Activated CD4-positive, alpha-beta memory T cell treated with anti-CD3 and anti-CD28 coated beads, Interleukin-2, amount 10 ng/mL, durations not matched to agents 7 days and 5 days (primary cell): ENCODE measurements at places on chromosomes 3 and 15. TPM values are rescaled to one million over a fixed set of nuclear protein-coding genes. Genes with fewer than 3 reads are reported as not detected.

GRCh38 chr15:40766906-40767837 lies 2.6 kb upstream of the C15orf62 start:
- H3K27ac ChIP-seq, result no peak overlapping the region
- DNase-seq, result no peak
- peaks cover 13% of the 10 kb centered on the region for H3K36me3 ChIP-seq
- no peaks in the 10 kb centered on the region for H3K27me3 ChIP-seq
- H3K4me1 ChIP-seq, result peaks cover 56% of the 10 kb centered on the region
- H3K4me3 ChIP-seq, result no peak overlapping the region

DNA sequence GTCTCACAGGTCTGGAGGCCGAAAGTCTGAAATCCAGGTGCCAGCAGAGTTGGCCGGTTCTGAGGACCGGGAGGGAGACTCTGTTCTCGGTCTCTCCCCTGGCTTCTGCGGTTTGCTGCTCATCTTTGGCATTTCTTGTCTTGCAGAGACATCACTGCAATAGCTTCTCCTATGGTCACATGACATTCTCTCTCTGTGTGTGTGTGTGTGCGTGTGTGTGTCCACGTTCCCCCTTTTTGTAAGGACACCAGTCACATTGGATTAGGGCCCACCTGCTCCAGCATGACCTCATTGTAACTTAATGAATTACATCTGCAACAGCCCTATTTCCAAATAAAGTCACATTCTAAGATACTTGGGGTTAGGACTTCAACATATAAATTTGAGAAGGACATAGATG lies 12.4 kb upstream of the ATP10A start:
- no peaks in the 10 kb centered on the region for H3K36me3 ChIP-seq
- H3K27me3 ChIP-seq, result no peaks in the 10 kb centered on the region
- H3K27ac ChIP-seq, result no peak overlapping the region
- DNase-seq, result no peak
- no peaks in the 10 kb centered on the region for H3K4me1 ChIP-seq

GRCh38 chr3:183430325-183430957 lies 2.0 kb upstream of the MCF2L2 start:
- peaks cover 5% of the 10 kb centered on the region for H3K36me3 ChIP-seq
- H3K4me3 ChIP-seq, result peak overlapping the region; percentile 2
- H3K4me1 ChIP-seq, result peaks cover 68% of the 10 kb centered on the region
- H3K27ac ChIP-seq, result peak overlapping the region; percentile 49

DNA sequence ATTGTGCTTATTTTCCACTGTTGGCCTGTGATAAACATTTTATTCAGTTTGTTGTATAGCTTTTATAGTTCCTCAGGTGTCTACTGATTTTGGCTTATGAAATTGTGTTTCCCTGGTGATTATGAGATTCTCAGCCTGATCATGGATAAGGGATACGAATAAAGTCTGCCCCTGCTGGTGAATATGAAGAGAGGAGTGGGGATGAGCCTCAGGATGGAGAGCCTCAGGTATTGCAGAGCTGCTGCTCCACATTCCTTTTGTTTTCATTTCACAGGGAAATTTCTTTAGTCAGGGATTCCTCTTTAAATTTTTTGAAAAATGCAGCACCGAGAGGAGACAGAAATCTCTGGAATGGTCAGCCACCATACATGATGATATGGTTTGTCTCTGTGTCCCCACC lies 14.7 kb upstream of the RAB6B start:
- H3K36me3 ChIP-seq, result no peaks in the 10 kb centered on the region
- H3K4me3 ChIP-seq, result no peak overlapping the region
- no peak overlapping the region for H3K27ac ChIP-seq
- peaks cover 12% of the 10 kb centered on the region for H3K27me3 ChIP-seq
- no peak for DNase-seq

DNA sequence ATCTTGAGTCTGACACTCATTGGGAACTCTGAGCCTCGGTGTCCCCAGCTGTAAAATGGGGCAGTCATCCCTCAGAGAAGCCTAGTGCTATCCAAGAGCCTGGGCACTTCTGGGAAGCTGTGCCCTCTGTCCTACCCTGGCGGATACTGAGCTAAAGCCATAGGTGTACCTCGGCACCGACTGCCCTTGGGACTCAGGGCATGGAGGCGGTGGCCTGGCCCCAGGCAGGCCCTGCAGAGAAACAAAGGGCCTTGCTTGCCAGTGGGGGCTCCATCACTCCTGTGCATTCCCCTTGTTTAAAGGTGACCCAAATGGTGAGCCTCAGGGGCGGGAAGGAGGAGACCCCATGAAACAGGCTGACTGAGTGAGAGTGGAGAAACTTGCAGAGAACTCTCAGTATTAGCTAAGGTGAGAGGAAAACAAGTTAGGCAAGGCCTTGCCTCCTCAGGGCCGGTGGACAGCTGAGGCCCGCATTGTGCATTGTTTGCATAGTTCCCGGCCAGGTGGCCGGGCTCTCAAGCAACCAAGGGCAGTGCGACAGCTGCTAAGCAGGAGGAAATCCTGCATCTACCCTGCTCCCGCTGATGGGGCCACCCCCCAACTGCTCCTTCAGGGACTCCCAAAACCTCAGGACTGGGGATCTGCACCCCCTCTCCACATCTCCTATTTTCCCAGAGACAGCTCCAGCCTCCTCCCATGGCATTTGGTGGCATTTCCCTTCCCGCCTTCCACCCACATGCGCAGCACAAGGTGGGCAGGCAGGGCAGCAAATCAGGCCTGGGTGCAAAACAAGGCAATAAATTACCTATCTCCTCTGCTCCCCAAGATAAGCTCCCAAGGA lies 4.3 kb downstream of the PFKFB4 start:
- no peaks in the 10 kb centered on the region for H3K27me3 ChIP-seq
- no peak for DNase-seq
- H3K4me1 ChIP-seq, result peaks cover 28% of the 10 kb centered on the region
- H3K36me3 ChIP-seq, result peaks cover 31% of the 10 kb centered on the region

The RTP1 gene
- total RNA-seq, result not detected

GRCh38 chr3:113065336-113065735 lies 74.6 kb downstream of the GTPBP8 start:
- DNase-seq, result no peak
- H3K27ac ChIP-seq, result no peak overlapping the region
- H3K4me1 ChIP-seq, result no peaks in the 10 kb centered on the region
- peaks cover 7% of the 10 kb centered on the region for H3K36me3 ChIP-seq
- no peaks in the 10 kb centered on the region for H3K27me3 ChIP-seq

The ADAMTSL3 gene
- not detected for total RNA-seq

The RARB gene
- total RNA-seq, result not detected

The LSAMP gene
- not detected for total RNA-seq

The ROBO1 gene
- total RNA-seq, result not detected

The CTDSPL gene
- total RNA-seq, result 2.0 TPM

GRCh38 chr3:188185717-188186251 lies 31.8 kb downstream of the LPP start:
- DNase-seq, result no peak
- peaks cover 2% of the 10 kb centered on the region for H3K27me3 ChIP-seq
- no peak overlapping the region for H3K27ac ChIP-seq

GRCh38 chr3:8773941-8774542 lies 4.6 kb upstream of the OXTR start:
- H3K36me3 ChIP-seq, result no peaks in the 10 kb centered on the region
- H3K4me1 ChIP-seq, result peaks cover 7% of the 10 kb centered on the region
- no peak for DNase-seq
- no peak overlapping the region for H3K4me3 ChIP-seq
- H3K27ac ChIP-seq, result no peak overlapping the region
- peaks cover 24% of the 10 kb centered on the region for H3K27me3 ChIP-seq

GRCh38 chr15:77597804-77598453 lies 34.8 kb downstream of the LINGO1 start:
- H3K27ac ChIP-seq, result no peak overlapping the region
- no peaks in the 10 kb centered on the region for H3K4me1 ChIP-seq

GRCh38 chr3:44477312-44478030 lies at the start of gene ZNF445:
Gene ZNF445, minus strand, starts transcription at chr3:44477670. Its CDS starts 22,121 bp downstream, at chr3:44455549.
- H3K27me3 ChIP-seq, result no peaks in the 10 kb centered on the region
- peak within 1 kb of the TSS; percentile 78 for H3K27ac ChIP-seq
- peaks cover 22% of the 10 kb centered on the region for H3K4me1 ChIP-seq
- peaks cover 8% of the 10 kb centered on the region for H3K36me3 ChIP-seq
- peak; percentile 80 for DNase-seq

- DNase-seq, result peak; percentile 60
- peak overlapping the region; percentile 90 for H3K4me3 ChIP-seq
- peak overlapping the region; percentile 90 for H3K27ac ChIP-seq
- H3K36me3 ChIP-seq, result peaks cover 66% of the 10 kb centered on the region
- H3K27me3 ChIP-seq, result no peaks in the 10 kb centered on the region
- peaks cover 68% of the 10 kb centered on the region for H3K4me1 ChIP-seq
These were observed 2.4 kb downstream of the PML start for GRCh38 chr15:73996939-73997338.

- peaks cover 46% of the 10 kb centered on the region for H3K36me3 ChIP-seq
- peaks cover 56% of the 10 kb centered on the region for H3K4me1 ChIP-seq
- no peak for DNase-seq
- no peak overlapping the region for H3K4me3 ChIP-seq
These were observed 22.3 kb upstream of the SACM1L start for GRCh38 chr3:45666757-45667431.

DNA sequence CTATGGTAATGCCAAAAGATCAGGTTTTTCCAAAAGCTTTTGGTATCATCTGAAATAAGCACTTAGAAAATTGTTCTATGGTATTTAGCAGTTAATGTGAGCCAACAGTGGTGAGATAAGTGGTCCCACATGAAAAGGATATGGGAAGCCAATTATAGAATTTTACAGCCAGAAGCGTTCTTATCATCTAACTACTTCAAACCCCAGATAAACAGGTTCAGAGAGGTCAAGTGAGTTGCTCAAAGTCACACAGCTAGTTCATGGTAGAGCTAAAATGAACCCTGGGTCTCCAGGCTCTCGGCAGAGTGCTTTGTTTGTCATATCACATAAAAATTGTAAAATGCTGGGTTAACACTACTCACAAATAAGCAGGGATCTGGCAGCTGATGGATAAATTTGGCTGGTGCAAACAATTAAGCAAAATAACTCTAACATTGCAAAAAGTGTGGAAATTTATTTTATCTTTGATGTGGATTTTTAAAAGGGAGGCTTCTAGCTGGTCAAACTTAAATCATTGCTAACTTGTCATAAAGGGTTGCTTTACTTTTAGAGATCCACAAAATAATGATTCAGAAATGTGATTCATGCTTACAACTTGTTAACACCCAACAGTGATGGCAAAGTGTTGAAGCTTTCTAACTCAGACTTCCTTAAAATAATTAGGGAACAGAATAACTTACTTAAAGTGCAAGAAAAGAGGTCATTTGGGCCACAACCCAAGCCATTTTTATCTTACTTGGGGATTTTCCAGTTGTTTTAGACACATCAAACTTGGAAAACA lies 202.8 kb upstream of the TBC1D5 start:
- H3K4me3 ChIP-seq, result no peak overlapping the region
- no peak for DNase-seq
- H3K27ac ChIP-seq, result no peak overlapping the region
- H3K27me3 ChIP-seq, result peaks cover 44% of the 10 kb centered on the region
- no peaks in the 10 kb centered on the region for H3K36me3 ChIP-seq
- no peaks in the 10 kb centered on the region for H3K4me1 ChIP-seq

GRCh38 chr3:17749281-17749680 lies 6.8 kb upstream of the TBC1D5 start:
- peak; percentile 49 for DNase-seq
- H3K27ac ChIP-seq, result peak overlapping the region; percentile 69
- H3K27me3 ChIP-seq, result no peaks in the 10 kb centered on the region
- H3K36me3 ChIP-seq, result no peaks in the 10 kb centered on the region
